ENCODE measurements at places on chromosomes 3 and 15. TPM values are rescaled to one million over a fixed set of nuclear protein-coding genes. Genes with fewer than 3 reads are reported as not detected.

Gene TMEM207
- total RNA-seq = not detected

Gene DNASE1L3
- not detected for total RNA-seq

Gene TMEM40
- total RNA-seq = 30.5 TPM

Gene GXYLT2
- total RNA-seq = 2.9 TPM

Gene PXYLP1
- total RNA-seq = 7.8 TPM

Gene SERPINI2
- total RNA-seq = not detected

Gene KBTBD8
- not detected for total RNA-seq

Gene SMCO1
- not detected for total RNA-seq

Gene B4GALT4
- total RNA-seq = 32.9 TPM

Gene MAGI1
- total RNA-seq = 24.1 TPM

Gene CDCP1
- total RNA-seq = 75.7 TPM

Gene DHX30
- 60.2 TPM for total RNA-seq

Gene IGSF10
- total RNA-seq = 0.55 TPM

Gene GNAT1
- 0.48 TPM for total RNA-seq

Gene DNAH12
- 0.22 TPM for total RNA-seq

Gene ASB7
- 19.0 TPM for total RNA-seq

Gene SEMA6D
- not detected for total RNA-seq

Gene GOLGA8J
- total RNA-seq = not detected

Gene SI
- not detected for total RNA-seq

Gene SEMA5B
- not detected for total RNA-seq

Gene ZIC1
- not detected for total RNA-seq

Gene CCDC80
- total RNA-seq = 162 TPM

Gene ZDHHC19
- not detected for total RNA-seq

Gene TF
- 0.24 TPM for total RNA-seq

Gene QRICH1
- 84.8 TPM for total RNA-seq

Gene FANCD2
- total RNA-seq = 52.2 TPM

Gene TTC21A
- 9.0 TPM for total RNA-seq

Gene LRRK1
- 15.7 TPM for total RNA-seq

Gene PLA2G4E
- total RNA-seq = not detected

Gene TMEM89
- total RNA-seq = not detected

Gene EXD1
- 0.70 TPM for total RNA-seq

Gene CKMT1B
- total RNA-seq = 1.6 TPM

Gene COLQ
- 0.79 TPM for total RNA-seq

Gene RBMS3
- total RNA-seq = 3.9 TPM

Gene LAMB2
- 230 TPM for total RNA-seq

Gene MAP2K5
- 26.9 TPM for total RNA-seq

Gene PAQR9
- total RNA-seq = not detected

Gene KLHL6
- total RNA-seq = 0.04 TPM
